WTC11 (cell line): ENCODE measurements at places on chromosomes 7 and 10.

DNA sequence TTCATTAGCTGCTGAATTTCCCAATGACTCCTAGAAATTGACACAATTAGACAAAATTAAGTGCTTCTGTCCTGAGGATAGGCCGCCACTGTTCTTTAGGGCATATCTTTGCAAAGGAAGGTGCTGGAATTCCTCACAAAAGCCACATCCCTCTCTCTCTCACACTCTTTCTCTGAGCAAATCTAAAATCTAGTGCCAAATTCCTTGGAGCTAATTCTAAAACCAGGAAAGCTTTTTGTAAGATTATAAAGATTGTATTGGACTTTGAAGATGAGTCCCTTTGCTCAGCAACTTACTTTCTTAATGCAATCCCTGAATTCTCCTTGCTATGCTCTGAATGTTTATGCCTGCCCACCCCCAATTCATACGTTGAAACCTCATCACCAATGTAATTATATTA is 288.9 kb downstream of the KCNMA1 start:
- DNase-seq, result no peak
- H3K36me3 ChIP-seq, result no peaks in the 10 kb centered on the region
- no peak overlapping the region for H3K27ac ChIP-seq
- no peaks in the 10 kb centered on the region for H3K4me1 ChIP-seq
- H3K4me3 ChIP-seq, result no peak overlapping the region
- peaks cover 3% of the 10 kb centered on the region; the same call in 1 of the 2 replicates for H3K27me3 ChIP-seq

DNA sequence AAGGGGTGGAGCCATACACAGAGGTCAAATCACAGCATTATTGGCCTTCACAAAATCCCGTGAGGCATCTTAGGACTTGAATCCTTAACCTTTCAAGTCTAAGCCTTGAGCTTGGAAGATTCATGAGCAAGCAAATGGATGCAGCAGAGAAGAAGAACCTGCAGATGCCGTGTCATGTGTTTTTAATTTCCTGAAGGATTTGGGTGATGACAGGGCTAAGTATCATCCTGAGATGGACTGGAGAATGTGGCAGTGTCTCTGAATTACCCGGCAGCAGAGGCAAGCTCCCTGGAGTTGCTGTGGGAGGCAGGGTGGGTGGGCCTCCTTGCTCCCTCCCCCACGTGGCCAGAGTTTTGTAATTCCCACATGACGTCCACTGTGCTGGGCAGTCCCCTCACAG is 50.8 kb downstream of the GCC1 start:
- no peak for DNase-seq
- H3K36me3 ChIP-seq, result no peaks in the 10 kb centered on the region
- no peak overlapping the region for H3K27ac ChIP-seq
- peaks cover 14% of the 10 kb centered on the region for H3K4me1 ChIP-seq
- H3K4me3 ChIP-seq, result no peak overlapping the region

GRCh38 chr7:73364006-73364728 is 36.2 kb downstream of the FKBP6 start:
- DNase-seq, result no peak
- H3K36me3 ChIP-seq, result no peaks in the 10 kb centered on the region
- H3K27ac ChIP-seq, result no peak overlapping the region
- no peak overlapping the region for H3K4me3 ChIP-seq

- no peak overlapping the region for H3K4me3 ChIP-seq
- peak overlapping the region; percentile 97 for H3K27ac ChIP-seq
- no peaks in the 10 kb centered on the region for H3K27me3 ChIP-seq
- peak; percentile 74 for DNase-seq
These were observed 41.7 kb downstream of the ARL4A start for GRCh38 chr7:12729112-12729511.

DNA sequence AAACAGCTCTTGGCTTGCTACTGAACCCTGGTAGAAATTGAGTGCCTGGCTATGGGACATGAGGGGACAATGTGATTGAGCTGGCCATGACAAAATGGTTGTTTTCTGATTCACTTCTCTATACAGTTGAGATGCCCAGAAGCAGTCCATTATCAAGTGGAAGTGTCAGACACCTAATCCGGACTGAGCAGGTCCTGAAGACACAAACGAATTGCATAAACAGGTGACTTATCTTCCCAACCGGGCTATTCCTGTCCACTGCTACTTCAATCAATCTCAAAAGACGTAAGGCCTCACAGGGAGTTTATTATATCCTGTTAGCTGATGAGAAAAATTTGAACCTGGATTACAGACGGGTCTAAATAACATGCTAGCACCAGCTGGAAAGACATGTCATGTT is 105.5 kb upstream of the WAC start:
- H3K27ac ChIP-seq, result no peak overlapping the region
- no peaks in the 10 kb centered on the region; the same call in 1 of the 2 replicates for H3K27me3 ChIP-seq

GRCh38 chr10:124667425-124668345 is 76.5 kb downstream of the FAM53B start:
- DNase-seq, result no peak
- peaks cover 23% of the 10 kb centered on the region for H3K4me1 ChIP-seq
- peak overlapping the region; percentile 84 for H3K27ac ChIP-seq
- H3K4me3 ChIP-seq, result no peak overlapping the region

DNA sequence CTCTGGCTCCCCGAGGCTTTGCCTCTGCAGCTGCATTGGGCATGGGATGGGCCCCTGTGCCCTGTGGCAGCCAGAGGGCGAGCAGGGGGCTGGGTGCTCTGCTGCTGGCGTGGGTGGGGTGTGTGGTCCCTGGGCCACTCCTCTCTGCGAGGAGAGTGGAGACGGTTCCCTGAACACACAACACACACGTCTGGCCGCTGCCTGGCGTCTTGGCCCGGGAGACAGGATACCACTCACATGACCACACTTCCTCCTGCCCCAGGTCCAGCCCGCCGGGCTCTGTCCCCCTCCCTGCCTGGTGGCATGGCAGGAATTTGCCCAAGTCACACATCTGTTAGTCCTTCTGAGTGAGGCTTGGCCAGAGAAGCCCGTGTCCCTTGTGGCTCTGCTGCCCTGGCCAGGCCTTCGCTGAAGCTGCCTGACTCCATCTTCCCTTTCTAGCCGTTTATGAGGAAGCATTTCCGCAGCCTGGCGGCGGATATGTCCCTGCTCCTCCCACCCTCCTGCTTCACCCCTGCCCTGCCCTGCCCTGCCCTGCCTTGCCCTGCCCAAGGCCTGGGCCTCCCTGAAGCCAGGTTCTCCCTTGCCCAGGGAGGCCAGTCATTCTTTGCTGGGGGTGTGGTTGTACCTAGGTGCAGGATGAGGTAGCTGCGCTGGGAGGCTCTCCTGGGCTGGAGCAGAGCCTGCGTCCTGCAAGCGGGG is 3.0 kb downstream of the BRI3 start:
- H3K4me1 ChIP-seq, result peaks cover 38% of the 10 kb centered on the region
- DNase-seq, result no peak
- H3K4me3 ChIP-seq, result no peak overlapping the region
- H3K36me3 ChIP-seq, result peaks cover 5% of the 10 kb centered on the region; the same call in 1 of the 2 replicates
